EH (cell line): ENCODE measurements at places on chromosomes 6 and 20.

DNA sequence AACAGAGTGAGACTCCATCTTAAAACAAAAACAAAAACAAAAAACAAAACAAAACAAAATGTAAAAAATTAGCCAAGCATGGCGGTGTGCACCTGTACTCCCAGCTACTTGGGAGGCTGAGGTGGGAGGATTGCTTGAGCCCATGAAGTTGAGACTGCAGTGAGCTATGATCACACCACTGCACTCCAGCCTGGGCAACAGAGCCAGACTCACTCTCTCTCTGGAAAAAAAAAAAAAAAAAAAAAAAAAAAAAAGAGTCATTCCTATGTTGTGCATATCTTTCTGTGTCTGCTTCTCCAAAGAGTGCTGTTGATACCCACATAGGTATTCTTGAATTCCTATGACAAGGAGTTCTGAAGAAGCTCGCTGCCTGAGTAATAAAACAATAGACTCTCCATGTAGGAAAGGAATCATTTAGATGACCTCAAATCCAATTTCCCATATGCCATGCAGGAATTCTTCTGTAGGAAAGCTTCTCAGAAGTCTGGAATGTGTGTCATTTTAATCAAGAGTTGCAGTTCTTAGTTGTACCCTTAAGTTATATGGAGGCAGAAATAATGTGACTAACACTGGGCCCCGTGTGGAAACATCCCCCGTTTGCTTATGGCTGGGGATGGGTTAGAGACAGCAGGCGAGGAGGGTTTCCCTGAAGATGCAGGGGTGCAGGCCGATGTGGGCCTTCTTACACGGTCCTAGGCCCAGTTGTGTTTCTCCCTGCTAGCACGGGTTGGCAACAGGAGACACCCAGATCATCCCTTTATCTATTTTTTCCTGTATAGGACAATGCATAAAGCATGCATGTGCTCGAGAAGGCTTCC, 79.4 kb downstream of the ZDHHC14 start:
- DNase-seq, result peak; percentile 68

GRCh38 chr6:110341663-110342596, 16.2 kb downstream of the METTL24 start:
- DNase-seq, result peak; percentile 55

DNA sequence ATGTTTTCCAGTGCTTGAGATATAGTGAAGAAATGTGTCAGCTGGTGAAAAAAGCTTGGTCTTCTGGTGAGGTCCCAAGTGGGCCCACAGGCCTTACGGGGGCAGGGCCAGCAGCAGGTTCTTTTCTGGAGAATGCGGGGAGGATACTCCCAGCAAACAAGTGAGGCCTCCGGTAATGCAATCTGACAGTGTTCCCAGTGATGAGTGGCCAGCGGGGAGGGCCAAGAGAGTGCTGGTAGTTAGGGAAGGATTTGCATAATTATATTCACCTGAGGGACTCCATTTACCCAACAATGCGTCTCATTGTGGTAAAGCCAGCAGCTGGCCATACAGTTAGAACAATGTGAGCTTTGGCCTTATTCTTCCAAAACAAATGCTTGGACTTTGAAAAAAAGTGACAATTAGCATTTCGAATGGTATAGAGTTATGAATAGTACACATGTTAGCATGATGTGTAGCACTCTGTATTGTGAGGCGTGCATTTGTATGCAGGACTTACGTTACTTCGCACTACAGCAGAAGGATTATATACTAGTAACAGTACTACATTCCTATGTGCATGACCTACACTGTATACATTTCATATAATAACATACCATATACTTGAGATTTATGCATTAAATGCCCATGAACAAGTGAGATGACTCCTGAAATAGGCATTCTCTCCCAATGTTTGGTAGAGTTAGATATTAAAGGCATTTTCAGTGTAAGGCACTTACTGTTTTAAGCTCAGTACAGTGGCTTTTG, 69.8 kb downstream of the MYB start:
- DNase-seq, result no peak

DNA sequence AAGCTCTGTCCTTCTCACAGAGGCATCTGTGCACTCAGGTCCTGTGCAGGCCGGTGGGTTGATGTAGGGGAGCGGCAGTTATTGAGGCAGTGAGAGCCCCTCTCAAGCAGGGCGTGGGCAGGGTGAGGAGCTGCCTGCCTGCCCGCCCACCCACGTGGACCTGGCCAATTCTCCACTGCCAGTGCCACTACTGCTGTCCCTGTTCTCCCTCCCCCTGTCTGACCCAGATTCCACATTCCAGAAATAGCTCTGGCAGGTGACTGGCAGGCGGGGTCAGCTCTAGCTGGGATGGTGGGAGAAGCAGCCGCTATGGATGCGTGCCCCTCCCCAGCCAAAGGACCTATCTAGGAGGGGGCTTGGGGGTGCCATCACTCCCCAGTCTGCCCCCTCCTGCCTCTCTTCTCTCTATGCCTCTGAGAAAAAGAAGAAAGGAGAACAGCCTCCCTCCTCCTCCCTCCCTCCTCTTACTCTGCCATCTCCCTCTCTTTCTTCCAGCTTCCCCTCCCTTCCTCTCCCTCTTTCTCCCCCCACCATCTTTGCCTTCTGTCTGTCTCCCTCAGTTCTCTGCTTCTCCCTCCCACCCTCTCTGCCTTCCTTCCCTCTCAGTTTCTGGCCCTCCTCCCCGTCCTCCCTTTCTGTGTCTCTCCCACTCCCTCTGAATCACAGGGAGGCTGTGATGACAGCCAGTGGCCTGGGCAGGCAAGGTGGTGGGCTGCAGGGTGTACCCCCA, 86.5 kb upstream of the MYL9 start:
- peak; percentile 35 for DNase-seq

DNA sequence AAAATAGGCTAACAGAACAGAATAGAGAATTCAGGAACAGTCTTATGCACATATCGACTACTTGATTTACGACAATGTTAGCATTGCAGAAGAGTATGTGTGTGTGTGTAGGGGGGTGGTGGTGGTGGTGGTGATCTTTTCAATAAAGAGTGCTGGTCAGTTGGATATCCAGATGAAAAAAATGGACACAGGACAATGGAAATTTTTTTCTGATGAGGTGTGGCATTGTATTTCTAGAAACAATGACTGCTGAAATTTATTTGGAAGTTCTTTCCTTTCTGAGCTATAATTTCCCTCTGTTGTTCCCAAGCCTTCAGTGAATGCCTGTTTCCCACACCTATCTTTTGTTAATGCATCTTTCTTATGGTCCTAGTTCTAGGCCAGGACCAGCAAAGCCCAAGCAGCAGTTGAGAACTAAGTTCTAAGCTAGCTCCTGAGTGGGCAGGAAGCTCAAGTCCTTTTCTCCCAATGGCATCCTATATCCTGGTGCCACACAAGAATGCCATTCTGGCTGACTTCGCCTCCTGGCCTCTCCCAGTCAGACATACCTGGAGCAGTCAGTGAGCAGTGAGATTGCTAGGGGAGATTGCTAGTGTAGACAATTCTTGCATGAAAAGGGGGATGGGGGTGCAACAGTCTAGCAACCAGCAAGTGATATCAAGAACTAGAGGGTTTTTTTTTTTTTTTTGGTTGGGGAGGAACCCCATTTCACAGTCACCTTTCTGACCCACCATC, 1.2 kb upstream of the TOX2 start:
- DNase-seq, result no peak

DNA sequence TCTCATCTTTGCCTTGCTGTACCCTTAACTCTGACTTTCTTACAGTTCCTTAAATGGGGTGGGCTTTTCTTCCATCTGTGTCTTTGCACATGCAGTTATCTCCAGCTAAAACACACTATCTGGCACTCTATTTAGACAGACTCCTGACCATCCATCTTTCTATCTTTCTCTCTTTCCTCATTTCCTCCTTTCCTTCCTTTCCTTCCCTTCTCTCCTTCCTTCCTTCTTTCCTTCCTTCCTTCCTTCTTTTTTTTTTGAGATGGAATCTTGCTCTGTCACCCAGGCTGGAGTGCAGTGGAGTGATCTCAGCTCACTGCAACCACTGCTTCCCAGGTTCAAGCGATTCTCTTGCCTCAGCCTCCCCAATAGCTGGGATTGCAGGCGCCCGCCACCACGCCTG, 8.2 kb downstream of the NOTCH4 start:
- DNase-seq, result no peak

DNA sequence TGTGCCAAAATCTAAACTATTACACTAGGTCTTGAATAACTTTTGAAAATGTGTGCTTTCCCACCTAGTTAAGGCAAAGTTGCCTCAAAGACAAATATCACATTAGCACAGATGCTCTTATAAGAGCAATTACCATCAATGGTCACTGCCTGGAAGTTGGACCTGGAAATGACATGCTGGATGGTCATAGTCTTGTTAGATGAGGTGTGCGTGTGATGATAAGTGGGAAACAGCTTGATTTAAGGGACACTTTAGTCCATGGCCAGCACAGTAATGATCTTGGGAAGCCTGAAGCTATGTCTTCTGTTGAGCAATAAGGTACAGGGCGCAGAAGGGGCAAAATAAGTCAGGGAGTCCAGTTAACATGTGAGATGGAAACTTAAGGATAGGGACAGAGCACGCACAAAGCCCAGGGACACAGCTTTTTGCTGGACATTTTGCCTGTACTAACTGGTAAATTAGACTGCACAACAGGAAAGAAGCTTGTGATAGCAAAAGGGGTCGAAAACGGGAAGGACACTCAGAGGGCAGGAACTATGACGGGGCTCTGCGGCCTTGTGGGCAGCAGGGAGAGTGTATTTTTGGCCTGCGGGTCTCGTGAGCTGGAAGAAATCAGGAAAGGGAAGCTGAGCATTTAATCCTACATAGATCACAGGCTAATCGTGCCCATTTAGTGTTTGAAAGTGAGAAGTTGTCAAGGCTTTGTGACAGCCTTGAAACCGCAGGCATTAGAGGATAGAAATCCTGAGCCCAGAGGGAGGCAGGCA, 66.7 kb upstream of the BMP2 start:
- no peak for DNase-seq

DNA sequence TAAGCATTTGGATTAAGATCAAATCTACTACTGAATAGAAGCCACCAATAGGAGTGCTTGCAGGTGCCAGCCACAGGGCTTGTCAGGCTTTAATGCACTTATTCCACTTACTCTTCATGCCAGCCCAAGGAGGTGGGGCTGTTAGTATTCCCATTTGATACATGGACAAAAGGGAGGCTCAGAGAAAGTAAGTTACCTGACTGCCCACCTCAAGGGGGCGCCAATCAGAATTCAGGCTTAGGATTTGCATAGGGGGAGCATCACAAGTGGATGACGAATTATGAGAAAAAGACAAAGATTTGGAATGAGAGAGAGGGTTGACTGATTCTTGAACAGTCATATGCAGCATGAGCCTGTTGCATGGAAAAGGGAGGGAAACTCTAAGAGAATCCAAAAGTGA, 188.4 kb upstream of the TSHZ2 start:
- peak; percentile 0 for DNase-seq

- peak; percentile 79 for DNase-seq
These were observed 65.2 kb downstream of the CDS2 start for GRCh38 chr20:5191829-5192569.

DNA sequence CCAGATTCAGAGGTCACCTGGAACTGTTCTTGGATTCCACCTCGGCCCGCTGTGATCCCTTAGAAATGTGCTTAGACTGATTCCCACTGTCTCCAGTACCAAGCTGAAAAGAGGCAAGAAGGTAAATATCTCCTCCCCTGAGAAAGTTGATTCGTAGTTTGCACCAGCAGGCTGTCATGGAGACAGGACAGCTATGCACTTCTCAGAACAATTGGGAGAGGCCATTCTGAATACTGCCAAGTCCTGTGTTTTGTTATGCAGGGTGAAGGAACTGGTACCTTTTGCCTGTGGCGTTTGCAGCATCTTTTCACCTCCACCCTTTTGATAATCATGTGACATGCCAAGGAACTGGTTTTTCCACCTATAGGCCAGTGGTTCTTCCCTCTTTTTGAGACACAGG, 58.2 kb upstream of the RNGTT start:
- no peak for DNase-seq

- DNase-seq, result peak; percentile 54
These were observed 29.1 kb downstream of the ZDHHC14 start for GRCh38 chr6:157410045-157410444.

- DNase-seq, result no peak
These were observed 22.6 kb upstream of the SIRPA start for GRCh38 chr20:1872459-1873097.

- no peak for DNase-seq
These were observed 2.4 kb upstream of the IRAK1BP1 start for GRCh38 chr6:78864957-78865356.

DNA sequence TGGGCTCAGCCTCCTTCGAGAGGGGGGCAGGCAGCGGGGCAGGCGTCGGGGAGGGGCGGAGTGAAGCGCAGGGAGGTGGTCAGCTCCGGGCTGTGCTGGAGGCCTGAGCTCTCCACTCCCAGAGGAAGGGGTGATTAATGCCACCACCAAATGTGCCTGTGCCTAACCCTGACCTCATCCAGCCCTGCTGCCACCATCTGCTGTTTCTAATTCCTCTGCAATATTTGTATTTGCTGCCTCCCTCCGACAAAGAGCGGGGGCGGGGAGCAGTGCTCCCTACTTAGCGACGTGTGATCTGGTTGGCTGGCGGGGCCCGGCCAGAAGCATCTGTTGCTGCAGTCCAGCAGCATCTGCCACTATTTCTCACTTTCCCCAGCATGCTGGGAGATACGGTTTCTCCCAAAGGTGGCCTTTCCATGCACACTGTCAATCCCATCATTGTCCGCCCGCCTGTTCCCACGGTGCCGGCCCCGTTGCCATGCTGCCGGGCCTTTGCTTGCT, 47.0 kb downstream of the DLL1 start:
- no peak for DNase-seq

DNA sequence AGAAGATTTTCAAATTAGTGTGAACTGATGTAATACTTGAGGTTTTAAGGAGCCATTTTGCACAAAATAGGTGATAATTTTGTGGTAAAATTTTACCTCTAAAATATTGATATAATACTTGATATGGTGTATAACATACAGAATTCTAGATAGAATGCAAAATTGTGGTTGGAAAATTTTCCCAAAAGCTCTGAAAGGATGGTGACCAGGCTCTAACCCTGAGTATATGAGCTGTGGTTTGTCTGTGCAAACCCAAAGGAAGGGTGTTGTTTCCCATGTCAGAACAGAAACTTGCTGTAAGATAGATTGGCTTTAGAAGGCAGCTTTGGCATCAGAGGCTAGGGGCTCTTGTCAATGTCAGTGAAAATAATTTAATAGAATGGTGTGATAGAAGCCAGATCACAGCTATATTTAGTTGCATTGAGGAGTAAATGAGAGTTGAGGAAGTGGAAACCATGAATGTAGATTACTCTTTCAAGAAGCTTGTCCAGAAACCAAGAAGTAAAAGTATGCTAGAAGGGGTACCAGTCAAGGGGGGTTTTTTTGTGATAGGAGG, 257.7 kb downstream of the FARS2 start:
- no peak for DNase-seq

GRCh38 chr6:17881085-17881858, 106.2 kb downstream of the KIF13A start:
- peak; percentile 54 for DNase-seq

GRCh38 chr6:8352966-8353340, 82.4 kb downstream of the SLC35B3 start:
- no peak for DNase-seq
